ENCODE measurements at places on chromosomes 6 and 20.

DNA sequence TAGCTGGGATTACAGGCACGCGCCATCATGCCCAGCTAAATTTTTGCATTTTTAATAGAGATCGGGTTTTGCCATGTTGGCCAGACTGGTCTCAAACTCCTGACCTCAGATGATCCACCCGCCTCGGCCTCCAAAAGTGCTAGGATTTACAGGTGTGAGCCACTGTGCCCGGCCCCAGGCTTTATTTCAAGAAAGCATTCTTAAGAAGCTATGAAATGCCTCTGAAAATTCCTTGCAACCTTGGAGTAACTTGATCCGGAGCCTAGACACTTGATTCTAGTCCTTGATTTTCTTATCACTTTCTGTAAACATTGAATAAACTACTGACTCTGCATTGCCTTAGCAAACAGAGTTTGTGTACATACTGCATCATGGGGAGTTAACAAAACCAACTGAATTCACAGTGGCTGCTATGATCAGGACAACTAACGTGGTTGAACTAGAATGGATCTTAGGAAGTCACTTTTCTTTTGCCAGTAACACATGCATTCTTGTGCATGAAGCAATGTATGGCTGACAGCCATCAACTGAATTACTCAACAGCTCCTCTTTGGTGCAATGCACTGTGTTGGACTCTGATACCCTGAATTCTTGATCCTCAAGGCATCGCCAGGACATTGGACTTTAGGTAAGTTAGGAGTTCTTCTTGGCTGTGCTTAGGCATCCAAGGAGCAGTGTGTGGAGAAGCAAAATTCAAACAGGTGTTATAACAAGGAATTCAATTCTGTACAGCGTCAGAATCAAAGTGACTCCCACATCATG lies 102.8 kb upstream of the TMEM170B start:
- DNase-seq: peak; percentile 90

DNA sequence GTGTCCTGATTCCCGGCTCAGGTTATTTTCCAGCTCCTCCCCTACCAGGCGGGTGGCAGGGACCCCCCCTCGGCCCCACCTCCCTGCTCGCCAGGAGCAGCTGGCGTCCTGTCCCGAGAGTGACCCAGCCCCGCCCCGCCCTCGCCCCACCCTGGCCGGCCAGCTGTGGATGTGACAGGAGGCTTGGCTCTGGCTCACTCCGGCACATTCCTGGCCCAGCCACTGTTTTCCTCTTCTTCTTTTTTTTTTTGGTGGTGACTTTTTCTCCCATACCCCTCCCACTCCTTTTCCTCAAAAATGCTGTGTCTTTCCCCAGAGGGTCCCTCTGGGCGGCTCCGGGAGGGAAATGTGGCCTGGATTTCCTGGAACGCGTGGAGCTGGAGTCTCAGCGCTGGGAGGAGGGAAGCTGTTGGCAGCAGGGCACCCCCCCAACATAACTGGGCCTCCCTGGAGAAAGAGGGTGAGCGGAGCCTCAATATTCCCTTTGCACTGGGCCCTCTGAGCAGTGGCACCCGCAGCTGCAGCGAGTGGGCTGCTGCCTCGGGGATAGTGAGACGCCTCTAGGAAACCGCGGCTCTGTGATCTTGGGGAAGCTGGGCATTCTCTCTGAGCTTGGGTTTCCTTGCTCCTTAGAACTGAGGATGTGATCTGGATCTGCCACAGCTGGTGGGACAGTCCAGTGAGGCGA lies 28.3 kb upstream of the CSNK2A1 start:
- DNase-seq: peak; percentile 49

- DNase-seq: peak; percentile 83
These were observed 17.0 kb downstream of the CRISP1 start for GRCh38 chr6:49849213-49849907.

- peak; percentile 55 for DNase-seq
These were observed 5.6 kb downstream of the SRSF3 start for GRCh38 chr6:36599791-36600209.

DNA sequence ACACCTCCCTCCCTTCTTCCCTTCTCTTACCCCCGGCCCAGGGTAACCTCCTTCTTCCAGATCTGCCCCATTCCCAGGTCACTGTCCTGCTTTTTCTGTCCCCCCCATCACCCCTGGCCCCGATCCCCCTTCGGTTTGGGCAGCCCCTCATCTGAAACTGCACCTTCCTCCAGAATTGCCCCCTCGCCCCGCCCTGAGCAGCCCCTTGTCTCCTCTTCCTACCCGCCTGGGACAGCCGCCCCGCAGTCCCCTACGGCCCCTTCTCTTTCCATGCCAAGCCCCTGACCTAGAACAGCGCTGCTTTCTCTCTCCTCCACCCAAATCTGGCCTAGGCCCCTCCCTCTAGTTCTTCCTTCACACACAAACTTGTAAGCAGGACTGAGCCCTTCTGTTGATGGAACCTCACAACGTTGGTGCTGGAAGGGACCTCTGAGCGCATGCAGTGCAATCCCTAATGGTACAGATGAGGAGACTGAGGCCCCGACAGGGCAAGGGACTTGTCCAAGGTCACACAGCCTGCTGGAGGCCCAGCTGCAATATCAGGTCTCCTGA lies 630 bp downstream of the PPP2R5D start:
- peak; percentile 55 for DNase-seq

DNA sequence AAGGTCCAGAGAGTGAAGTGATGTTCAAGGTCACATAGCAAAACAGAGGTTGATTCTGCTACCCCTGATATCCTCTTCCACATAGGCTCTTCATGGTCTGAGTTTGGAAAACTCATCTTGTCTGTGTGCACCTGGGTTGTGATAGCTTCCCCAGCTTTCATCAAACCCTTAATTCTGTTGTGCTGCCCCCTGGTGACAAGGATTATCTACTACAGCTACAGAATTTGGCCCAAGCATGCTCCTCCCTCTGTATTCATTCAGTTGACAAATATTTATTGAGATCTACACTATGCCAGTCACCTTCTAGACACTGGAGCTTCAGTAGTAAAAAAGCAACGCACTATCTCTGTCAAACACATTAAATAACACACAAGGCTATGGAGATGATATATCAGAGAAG lies 50.4 kb downstream of the SMPDL3A start:
- peak; percentile 88 for DNase-seq

GRCh38 chr20:40680161-40680959 lies 8.7 kb downstream of the MAFB start:
- DNase-seq: no peak

DNA sequence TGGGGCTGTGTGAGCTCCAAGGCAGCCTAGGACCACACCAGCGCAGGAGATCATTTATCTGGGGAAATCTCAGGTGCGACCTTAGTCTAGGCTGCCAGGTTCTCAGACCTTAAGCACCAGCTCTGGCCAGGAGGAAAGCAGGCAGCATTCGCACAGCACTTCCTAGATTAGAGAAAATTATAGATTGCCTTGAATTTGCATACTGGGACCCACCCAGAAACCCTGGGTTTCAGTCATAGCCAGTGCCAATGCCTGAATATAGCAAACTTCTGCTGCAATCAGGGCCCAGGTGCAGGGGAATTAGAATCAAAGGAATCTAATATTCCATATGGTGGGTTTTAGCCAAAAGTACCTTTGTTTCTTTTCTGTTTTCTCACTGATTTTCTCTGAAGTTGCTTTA lies 204.3 kb upstream of the CST7 start:
- DNase-seq: no peak

GRCh38 chr6:7878401-7878964 lies 32.1 kb downstream of the TXNDC5 start:
- DNase-seq: no peak

DNA sequence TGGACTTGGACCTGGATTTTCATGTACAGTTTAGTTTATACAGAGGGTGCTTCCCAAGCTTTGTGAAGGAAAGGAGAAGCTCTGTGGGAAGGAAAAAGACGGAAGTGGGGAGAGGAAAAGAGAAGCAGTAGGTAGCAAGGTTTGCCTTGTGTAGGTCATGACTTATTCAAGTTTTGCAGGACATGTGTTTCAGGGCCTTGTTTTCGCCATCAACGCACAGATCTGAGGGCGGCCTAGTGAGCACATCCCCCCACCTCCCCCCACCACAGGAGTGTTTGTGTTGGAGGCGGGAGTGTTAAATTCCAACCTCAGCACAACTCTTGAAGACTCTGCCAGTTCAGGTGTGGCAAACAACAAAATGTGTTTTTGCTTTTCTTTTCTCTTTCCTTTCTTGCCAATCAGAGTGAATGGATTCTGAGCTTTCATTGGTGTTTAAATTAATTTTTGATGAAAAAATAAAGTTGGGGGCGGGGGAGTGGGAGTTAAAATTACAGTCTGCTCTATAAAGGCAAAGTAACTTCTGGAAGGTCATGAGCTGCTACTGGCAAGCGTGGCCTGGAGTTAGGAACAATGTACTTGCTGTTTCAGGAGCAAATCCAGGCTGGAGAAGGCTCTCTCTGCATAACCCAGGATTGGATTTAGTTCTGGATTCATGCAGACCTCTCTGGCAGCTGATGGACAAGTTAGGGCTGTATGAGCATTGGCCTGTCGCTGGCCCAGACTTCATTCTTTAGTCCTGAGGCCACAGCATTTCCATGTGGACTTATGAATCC lies 338.5 kb downstream of the CD83 start:
- DNase-seq: no peak

DNA sequence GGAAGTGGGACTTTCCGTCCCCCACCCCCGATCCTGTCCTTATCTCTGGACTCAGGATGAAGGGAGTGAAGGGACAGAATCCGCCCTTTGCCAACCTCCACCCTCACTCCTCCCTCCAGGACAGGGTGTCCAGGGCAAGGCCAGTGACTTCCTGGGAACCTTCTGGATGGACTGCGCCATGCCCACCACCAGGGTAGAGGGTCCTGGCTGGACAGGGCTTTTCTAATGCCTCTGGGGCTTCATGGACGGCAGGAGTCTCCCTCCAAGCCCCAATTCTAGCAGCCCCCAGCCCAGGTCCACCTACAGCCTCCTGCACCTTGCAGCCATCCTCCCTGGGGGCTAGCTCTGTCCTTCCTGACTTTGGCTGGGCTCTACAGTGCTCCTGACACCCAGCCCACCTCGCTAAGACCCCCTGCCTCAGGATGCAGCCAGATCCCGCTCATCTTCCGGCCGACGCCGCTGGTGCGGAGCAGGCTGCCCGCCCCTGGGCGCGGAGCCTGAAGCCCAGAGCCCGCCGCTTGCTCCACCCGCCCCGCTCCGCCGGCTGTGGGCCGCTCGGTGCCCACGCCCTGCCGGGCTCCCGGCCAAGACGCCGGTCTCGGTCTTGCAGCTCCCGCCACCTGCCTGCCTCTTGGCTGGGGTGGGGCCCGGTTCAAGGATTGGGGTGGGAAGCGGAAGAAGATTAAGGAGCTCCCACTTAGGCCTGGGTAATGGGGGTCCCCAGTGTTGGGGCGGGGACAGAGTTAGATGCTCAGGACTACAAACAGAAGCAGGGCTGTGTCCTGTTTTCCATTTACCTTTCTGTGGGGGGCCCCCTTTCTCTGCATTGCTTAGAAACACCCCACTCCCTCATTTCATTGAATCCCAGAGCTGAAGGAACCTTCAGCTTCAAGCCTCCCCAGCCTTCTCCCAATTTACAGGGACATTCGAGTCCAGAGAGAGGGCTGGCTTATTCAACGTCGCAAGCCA lies 72.8 kb downstream of the MDGA1 start:
- DNase-seq: peak; percentile 70

- peak; percentile 14 for DNase-seq
These were observed 273.8 kb downstream of the SAMD5 start for GRCh38 chr6:147782302-147782701.

- DNase-seq: no peak
These were observed 620.2 kb downstream of the QKI start for GRCh38 chr6:164034602-164035140.

DNA sequence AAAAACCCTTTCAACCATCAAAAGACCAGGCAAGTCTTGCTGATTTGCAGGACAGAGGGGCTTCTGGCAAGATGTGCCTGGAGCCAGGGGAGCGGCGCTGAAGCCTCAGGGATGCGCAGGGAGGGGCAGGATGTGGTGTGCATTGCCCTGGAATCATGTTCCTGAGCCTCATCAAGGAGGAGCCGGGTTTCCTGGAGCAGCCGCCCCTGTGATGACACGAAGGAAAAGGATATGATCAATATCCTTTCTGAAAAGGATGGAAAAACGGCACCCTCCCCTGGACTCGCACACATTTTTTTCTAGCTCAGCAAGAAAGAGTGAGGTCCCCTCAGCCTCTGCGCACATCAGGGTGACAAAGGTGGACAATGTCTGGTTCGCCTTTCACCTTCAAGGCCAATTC lies 173.1 kb upstream of the SSTR4 start:
- no peak for DNase-seq

All from adipocyte (in vitro differentiated cells).